ENCODE measurements at places on chromosomes 1 and 21.

GRCh38 chr1:229249854-229250644, 20.9 kb upstream of the RAB4A start:
- no peak for DNase-seq

DNA sequence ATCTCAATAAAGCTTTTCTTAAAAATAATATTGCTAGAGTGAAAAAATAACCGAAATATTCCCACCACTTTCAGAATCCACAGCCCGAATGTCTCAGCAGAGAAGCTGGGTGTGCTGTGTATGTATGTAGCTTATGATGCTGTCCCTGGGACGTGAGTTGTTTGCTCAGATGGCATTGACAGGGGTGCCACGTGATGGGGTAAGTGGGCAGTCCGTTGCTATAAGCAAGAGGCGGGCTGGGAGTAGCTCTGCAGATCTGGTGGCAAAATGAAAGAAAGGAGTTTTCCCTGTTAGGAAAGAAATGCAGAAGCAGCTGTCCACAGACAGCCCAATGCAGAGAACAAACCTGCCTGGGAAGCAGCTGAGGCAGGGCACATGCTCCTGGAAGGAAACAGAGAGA, 3.8 kb upstream of the FAM20B start:
- no peak for DNase-seq

- DNase-seq: no peak
Observed at GRCh38 chr1:183656355-183656754, 3.2 kb upstream of the APOBEC4 start.

- no peak for DNase-seq
Observed at GRCh38 chr21:26842300-26842699, 2.9 kb downstream of the ADAMTS1 start.

- DNase-seq: no peak
Observed at GRCh38 chr21:35988416-35989137, 71.7 kb downstream of the SETD4 start.

DNA sequence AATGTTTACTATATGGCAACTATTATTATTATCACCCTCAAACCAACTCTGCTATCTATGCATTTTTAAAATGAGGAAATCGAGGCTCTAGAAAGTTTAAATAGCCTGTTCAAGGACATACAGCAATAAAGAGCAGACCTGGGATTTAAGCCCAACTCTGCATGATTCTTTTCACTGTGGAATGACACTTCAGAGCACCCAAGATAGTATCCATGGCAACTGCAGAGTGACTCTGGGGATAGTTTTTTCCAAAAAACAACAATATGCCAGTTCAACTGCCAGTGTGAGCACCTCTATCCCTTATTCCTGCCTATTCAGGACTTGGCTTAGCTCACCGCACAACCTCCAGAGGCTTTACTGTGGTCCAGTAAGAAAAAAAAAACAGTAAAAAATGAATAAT, 293.9 kb downstream of the BRINP2 start:
- DNase-seq: no peak

DNA sequence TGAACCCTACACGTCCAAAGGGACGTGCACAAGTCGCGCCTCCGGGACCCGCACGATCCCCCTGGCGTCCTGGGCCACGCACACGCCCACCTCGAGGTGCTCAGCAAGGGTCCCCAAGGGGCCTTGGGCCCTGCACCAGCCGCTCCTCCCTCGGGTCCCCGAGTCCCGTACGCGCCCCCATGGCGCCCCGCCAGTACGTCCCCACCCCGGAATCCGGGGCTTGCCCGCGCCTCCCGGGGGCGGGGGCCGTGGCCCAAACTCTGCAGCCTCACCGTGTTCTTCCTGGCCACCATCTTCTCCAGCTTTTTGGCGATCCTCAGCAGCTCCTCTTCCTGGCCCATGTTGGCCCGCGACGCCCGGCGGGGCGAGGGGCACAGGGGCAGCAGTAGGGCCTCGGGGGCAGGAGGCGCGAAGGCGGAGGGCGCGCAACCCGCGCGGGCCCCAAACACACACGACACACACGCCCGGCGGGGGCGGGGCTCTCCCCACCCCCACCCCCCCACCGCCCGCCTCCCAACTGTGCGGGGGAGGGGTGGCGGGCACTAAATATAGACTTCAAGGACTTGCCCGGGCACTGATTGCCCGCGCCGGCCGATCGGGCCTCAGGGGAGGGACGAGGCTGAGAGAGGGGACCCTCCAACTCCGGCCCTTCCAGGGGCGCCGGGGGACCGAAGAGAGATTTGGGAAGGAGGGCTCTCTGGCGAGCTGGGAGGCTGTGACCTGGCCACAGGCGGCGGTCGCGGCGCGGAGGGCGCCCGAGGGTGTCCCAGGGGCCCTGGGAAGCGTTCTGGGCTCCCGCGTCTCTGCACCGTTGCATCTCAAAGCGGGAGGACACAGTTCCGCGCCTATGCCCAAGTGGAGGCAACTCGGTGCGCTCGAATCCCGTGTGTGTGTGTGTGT, at the start of gene TCEA3:
Gene TCEA3 (minus strand): TSS at position 456 of the 900 bp plus-strand sequence. CDS start 115 bp downstream, at position 341.
- DNase-seq: no peak

- DNase-seq: no peak
Observed at GRCh38 chr1:246043556-246043955, 463.5 kb downstream of the SMYD3 start.

DNA sequence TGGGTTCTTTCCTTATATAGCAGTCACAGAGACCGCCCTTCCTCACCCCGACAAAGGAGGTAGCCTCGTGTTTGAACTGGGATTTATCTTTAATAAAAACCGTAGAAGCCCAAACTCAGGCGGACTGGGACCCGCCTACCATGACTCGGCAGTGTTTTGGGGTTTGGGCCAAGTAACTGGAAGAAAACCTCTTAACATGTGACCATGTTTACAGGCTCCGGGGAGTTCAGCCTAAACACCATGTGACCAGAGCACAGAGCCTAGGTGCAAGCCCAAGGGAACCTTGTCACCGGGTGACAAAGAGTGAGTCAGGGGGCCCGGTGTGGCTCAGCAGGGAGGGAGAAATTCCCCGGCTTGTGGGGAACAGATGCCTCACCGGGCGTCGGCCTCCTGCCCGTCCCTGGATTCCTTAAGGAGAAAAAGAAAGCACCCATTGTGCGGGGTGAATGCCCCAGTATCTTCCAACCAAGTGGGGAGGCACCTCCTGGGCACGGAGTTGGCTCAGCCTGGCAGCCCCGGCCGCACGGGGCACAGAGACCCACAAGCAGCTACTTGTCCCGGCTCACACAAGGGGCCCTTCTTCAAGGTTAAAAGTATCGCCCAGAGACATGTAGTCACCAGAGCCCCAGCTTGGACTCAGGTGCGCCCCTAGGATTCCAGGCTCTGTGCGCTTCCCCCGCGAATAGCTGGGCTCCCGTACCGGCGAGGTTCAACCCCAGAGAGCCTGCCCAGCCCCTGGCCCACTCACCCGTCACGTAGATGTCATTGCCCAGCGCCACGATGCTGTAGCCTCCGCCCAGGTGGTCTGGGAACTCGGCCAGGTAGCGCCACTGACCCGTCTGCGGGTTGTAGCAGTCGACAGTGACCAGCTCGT, 1.4 kb downstream of the KLHL21 start:
- peak; percentile 53 for DNase-seq

- DNase-seq: no peak
Observed at GRCh38 chr1:77686796-77687518, 4.5 kb upstream of the ZZZ3 start.

DNA sequence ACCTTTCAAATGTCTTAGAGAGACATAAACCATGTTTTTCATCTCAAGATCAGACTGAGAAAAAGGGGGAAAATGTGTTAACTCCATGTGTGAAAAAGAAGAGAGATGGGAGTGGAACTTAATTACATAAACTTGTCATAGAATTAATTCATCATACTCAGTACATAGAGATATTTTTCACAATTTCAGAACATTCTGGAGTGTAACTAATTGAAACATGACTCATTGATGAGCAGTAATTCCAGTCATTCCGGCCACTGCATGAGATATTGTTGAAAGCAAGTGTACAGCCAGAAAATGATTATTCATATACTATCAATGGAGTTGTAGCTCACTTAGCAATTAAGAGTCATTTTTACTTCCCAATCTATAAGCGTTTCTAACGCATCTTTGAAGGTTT, 739.3 kb downstream of the LTN1 start:
- DNase-seq: no peak

GRCh38 chr21:20997636-20998455, at the start of gene NCAM2:
Gene NCAM2 (plus strand): TSS chr21:20998409.
- DNase-seq: peak; percentile 10

DNA sequence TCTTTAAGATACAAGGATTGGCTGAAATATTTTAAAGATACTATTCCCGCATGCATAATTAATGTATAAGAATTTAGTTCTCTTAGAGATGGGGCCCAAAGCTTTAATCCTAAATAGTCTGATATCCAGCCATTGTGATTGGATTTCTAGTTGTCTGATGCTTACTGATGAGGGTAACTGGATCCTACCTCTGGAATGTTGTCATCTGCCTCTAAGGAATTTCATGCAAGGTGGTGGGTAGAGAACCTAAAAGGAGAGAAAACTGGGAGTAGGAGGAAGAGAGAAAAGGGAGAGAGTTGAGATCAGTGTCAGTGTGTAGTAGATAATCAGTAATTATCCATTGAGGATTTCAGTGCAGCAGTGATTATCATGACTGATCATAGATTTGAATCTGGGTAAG, 295.5 kb downstream of the KCNT2 start:
- DNase-seq: no peak

- no peak for DNase-seq
Observed at GRCh38 chr21:45328198-45329091, 40.8 kb upstream of the POFUT2 start.

DNA sequence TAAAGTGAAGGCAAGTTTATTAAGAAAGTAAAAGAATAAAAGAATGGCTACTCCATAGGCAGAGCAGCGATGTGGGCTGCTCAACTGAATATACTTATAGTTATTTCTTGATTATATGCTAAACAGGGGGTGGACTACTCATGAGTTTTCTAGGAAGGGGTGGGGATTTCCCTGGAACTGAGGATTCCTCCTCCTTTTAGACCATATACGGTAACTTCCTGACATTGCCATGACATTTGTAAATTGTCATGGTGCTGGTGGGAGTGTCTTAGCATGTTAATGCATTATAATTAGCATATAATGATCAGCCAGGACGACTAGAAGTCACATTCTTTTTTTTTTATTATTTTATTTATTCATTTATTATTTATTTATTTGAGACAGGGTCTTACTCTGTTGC, 46.4 kb upstream of the BARHL2 start:
- DNase-seq: no peak

GRCh38 chr1:10833630-10834557, 37.4 kb upstream of the CASZ1 start:
- DNase-seq: no peak

GRCh38 chr1:160539684-160539989, 16.6 kb upstream of the SLAMF6 start:
- DNase-seq: no peak
